ENCODE measurements at places on chromosomes 2 and 18.

- DNase-seq = no peak
Measured at GRCh38 chr2:85601771-85602475, 575 bp downstream of the TMEM150A start.

GRCh38 chr18:48702346-48703027, 163.7 kb downstream of the CTIF start:
- no peak for DNase-seq

- no peak for DNase-seq
Measured at GRCh38 chr2:158276619-158277471, 175.2 kb downstream of the UPP2 start.

DNA sequence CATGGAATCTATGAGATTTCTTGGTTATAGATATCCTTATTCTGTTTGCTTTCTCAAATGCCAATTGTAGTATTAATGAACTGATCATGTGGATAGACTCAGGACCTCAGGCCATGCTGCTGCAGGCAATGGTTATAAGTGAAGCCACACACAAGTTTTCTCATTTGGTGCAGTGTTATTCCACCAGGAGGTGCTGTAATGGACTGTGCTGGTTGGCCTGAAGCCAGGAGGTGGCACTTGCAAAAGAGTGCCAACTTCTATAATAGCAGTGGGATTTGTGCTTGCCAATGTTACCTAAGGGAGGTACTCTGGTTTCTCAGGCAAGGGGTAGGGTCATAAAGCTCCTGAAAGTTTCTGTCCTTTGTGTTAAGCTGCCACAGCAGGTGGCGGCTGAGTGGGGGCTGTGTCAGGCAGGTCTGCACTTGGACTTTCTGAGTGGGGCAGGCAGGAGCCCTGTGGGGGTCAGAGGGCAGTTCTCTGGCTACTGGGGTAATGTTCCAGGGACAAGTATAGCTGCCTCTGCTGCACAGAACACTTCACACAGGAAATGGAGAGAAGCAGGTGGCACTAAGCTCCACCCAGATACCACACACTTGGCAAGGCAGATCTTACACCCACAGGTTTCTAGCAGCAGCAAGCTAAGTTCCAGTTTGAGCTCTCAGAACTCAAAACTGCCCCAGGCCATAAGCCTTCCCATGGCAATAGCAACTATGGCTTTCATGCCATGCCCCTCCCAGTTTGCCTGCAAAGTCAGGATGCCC, 352.6 kb upstream of the CWC22 start:
- DNase-seq = no peak

- no peak for DNase-seq
Measured at GRCh38 chr2:62499430-62500060, 6.5 kb downstream of the TMEM17 start.

DNA sequence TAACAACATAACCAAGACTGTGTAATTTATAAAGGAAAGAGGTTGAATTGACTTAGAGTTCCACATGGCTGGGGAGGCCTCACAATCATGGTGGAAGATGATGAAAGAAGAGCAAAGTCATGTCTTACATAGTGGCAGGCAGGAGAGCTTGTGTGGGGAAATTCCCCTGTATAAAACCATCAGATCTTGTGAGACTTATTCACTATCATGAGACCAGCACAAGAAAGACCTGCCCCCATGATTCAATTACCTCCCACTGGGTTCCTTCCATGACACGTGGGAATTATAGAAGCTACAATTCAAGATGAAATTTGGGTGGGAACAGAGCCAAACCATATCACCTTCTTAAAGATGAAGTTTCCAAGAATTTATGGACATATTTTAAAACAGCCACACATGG, 2.5 kb upstream of the IL36RN start:
- DNase-seq = no peak

GRCh38 chr2:173523497-173523896, 168.8 kb downstream of the CDCA7 start:
- no peak for DNase-seq

- DNase-seq = no peak
Measured at GRCh38 chr2:7899923-7900322, 781.9 kb upstream of the ID2 start.

DNA sequence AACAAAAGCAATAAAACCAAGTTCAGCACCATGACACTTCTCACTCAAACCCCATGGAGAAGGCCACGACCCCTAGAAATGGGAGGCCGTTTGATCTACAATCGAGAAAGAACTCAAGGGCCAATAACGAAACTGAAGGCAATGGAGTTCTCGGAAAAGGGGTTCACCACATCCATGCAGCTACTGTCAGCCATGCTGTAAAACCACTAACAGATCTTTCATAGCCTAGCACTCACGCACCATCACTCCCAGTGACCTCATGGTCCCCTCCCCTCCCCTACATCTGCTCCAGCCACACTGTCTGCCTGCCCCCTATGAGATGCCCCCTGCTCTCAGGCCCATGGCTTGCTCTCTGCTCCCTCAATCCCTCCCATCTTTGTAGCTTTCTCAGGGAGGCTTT, 135.3 kb downstream of the TMEM163 start:
- no peak for DNase-seq

DNA sequence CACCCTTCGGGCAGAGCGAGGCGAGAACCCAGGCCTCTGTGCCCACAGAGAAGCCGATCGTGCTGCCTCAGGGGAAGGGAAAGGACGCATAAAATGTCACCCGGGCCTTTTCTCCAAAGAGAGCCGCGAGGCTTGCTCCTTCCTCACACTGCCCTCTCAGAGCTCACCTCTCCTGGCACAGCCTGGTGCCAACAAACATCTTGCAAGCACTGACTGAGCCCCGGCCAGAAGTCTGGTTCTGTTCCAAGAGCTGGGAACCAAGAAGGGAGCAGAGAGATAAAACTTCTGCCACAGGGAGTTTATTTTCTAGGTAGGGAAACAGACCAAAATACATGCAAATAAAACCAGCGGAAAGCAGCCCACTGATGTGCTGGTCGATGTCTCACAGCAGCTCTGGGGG, 13.6 kb upstream of the ADI1 start:
- DNase-seq = no peak

DNA sequence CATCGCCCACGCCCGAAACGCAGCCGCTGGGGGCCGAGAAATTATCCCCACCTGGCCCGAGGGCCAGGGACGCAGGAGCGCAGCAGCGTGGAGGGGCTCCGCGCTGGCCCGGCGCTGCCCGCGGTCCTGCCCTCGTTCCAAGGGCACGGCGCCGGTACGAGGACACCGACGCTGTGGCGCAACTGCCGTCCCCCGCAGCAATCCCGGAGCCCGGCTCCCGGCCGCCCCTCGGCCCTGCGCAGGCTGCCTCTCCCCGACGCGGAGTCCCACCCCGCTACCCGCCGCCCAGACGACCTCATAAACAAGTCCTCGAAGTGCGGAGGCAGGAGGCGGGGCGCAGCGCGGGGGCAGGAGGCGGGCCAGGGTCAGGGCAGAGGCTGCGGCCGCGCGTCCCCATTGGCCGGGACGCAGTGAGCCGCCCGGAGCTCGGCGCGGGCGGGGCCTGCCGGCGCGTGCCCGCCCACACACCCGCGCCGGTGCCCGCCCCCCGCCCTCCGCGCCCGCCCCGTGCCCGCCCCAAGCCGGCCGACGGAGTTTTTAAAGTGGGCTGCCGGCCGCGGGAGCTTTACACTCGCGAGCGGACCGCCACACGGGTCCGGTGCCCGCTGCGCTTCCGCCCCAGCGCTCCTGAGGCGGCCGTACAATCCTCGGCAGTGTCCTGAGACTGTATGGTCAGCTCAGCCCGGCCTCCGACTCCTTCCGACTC, at the start of gene EPAS1:
Gene EPAS1, plus strand, starts transcription at position 568 of the 706 bp plus-strand sequence. CDS start 505 bp downstream, outside the sequence.
- DNase-seq = peak; percentile 85

GRCh38 chr18:44899832-44900231, 219.1 kb downstream of the SETBP1 start:
- no peak for DNase-seq

DNA sequence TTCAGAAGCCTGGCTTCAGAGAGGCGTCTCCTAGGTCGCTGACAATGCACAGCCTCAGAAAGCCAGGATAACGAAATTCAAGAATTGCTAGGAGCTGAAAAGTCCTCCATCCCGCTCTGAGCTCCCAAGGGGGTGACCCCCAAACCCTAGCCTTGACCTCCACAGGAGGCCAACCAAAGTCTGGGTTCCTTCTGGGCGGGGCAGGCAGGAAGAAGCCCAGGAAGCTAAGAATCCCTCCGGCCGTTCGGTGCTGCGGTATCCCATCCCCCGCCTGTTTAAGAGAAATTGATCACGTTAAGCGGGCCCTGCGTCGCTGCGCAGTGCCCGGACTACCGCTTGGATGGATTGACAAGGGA, 2.5 kb upstream of the OSR1 start:
- DNase-seq = no peak

DNA sequence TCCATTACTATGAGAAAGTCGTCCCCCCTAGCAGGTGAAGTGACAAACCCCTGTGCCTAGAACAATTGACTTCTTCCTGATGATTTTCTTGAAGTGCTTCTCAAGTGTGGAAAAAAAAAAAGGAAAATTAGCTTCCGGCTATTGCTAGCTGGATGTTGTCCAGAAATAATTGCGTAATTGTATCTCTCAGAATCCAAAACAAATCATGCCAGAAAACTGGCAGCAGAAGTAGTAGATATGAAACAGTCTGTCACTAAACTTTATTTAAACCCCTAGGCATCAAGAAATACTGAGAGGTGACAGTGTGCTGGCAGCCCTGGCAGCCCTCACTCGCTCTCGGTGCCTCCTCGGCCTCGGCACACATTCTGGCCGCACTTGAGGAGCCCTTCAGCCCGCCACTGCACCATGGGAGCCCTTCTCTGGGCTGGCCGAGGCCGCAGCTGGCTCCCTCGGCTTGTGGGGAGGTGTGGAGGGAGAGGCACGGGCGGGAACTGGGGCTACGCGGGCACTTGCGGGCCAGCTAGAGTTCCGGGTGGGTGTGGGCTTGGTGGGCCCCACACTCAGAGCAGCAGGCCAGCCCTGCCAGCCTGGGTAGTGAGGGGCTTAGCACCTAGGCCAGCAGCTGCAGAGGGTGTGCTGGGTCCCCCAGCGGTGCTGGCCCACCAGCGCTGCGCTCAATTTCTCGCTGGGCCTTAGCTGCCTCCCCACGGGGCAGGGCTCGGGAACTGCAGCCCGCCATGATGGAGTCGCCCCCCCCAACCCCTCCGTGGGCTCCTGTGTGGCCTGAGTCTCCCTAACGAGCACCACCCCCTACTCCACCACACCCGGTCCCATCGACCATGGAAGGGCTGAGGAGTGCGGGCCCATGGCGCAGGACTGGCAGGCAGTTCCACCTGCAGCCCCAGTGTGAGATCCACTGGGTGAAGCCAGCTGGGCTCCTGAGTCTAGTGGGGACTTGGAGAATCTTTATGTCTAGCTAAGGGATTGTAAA, 80.5 kb upstream of the ABCA12 start:
- no peak for DNase-seq

DNA sequence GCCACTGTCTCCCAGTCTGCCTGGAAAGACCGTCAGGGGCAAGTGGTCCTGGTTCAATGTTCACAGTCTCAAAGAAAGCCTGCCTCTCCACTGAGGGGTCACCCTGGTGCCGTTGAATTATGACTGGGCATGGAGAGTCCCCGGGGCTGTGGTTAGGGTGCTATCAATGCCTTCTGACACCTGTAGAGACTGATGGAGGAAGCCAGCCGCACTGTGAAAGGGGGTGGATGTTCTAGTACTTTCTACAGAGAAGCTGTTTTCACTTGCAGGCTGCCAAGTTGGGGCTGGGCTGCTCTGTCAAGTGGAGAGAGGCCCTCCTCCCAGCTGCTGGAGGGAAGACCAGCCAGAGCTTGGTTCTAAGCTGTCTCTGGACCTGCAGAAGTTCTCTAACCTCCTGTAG, 80.5 kb downstream of the BCL2L11 start:
- no peak for DNase-seq

GRCh38 chr2:177106212-177106611, 106.4 kb upstream of the HNRNPA3 start:
- no peak for DNase-seq

DNA sequence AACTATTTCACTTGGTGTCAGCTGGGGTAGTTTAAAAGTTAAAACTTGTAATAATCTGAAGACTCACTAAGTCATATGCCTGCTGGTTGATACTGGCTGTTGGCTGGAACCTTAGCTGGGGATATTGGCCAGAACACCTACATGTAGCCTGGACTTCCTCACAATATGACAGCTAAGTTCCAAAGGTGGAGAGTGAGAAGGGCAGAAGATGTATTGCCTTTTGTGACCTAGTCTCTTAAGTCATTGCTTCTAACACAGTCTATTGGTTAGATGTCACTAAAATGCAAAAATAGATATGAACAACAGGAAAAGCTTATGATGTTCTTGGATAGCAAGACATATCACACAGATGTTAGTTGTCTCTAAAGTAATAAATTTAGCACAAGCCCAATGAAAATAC, 113.2 kb upstream of the CHAC2 start:
- no peak for DNase-seq

DNA sequence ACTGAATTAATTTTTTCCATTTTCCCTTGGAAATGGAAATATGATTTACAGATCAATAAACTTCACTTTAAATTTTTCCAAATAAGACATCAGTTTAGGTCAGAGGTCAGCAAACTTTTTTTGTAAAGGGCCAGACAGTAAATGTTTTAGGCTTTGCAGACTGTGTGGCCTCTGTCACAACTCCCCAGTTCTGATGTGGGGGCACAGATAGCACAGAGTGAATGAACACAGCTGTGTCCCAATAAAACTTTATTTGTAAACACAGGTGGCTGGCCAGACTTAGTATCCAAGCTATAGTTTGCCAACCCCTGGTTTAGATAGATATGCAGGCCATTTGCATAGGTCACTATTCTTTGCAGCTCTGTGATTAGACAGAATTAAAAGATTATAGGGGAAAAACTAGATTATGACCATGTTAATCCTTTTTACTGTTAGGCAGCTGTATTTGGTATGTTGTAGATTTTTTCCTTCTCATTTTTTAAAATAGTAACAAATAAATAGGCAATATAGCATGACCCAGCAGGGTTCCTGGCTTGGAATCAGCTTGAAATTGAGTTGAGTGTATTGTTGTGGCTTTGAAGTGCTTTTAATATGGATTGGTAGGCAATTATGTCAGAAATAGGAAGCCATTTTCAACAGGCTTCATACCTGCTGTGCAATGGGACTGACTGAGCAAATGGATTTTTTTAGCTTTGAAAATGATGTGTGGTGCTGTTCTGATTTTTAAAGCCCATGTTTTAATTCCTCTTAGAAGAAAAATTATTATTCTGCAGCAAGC, 59.7 kb downstream of the WDSUB1 start:
- no peak for DNase-seq

- no peak for DNase-seq
Measured at GRCh38 chr2:202036601-202037037, 3.0 kb downstream of the FZD7 start.

All from activated CD4-positive, alpha-beta T cell treated with anti-CD3 and anti-CD28 coated beads, Interleukin-2, amount 50 U/mL, for 48 hours (primary cell).